ENCODE measurements at places on chromosomes 11 and 22. TPM values are rescaled to one million over a fixed set of nuclear protein-coding genes. Genes with fewer than 3 reads are reported as not detected.

Gene PGA3
- total RNA-seq, result not detected

Gene MEI1
- not detected for total RNA-seq

Gene INPP5J
- total RNA-seq, result 0.79 TPM

Gene APOBEC3B
- total RNA-seq, result 13.6 TPM

Gene RFPL1
- total RNA-seq, result not detected

GRCh38 chr11:109870297-109870696 lies 222.9 kb upstream of the ZC3H12C start:
- DNase-seq, result no peak

- DNase-seq, result no peak
These were observed 35.3 kb downstream of the NEU3 start for GRCh38 chr11:75024068-75024449.

- DNase-seq, result no peak
These were observed 64.0 kb upstream of the TNRC6B start for GRCh38 chr22:40113696-40114095.

GRCh38 chr11:79182794-79183193 lies 258.0 kb downstream of the TENM4 start:
- DNase-seq, result no peak

- DNase-seq, result no peak
These were observed 755.8 kb downstream of the NTM start for GRCh38 chr11:132125988-132126871.

DNA sequence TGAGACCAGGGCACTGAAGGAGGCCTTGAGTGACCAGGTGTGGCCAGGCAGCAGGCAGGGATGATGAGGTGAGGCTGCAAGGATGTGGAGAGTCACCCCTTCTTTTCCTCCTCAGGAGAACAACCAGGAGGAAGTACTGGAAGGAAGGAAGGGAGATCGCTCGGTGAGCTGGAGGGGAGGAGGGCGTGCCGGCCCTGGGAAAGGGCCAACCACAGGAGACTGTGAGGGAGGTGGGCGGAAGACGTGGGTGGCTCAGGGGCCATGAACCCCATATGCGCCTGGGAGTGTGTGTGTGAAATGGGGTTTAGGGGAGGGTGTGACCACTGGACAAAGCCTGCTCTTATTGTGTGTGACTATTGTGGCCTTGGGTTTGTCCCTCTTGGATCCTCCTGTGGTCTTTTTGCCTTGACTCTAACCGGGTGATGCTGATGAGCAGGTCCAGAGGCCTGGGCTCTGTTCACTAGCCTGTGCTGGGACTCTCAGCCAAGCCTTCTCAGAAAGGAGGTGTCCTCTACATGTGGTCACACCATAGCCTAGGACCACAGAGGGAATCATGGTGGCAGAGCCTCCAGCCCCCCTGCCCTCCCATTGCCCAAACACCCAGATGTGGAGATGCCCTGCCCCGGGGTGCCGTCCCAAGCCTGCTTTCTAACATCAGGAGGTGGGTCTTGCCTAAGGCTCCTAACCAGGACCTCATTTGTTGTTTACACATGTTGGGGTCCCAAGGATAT lies 41.3 kb upstream of the TUB start:
- DNase-seq, result no peak

GRCh38 chr11:134658481-134659225 lies 246.6 kb upstream of the B3GAT1 start:
- DNase-seq, result no peak

- DNase-seq, result no peak
These were observed 14.7 kb upstream of the APLP2 start for GRCh38 chr11:130054966-130055365.

DNA sequence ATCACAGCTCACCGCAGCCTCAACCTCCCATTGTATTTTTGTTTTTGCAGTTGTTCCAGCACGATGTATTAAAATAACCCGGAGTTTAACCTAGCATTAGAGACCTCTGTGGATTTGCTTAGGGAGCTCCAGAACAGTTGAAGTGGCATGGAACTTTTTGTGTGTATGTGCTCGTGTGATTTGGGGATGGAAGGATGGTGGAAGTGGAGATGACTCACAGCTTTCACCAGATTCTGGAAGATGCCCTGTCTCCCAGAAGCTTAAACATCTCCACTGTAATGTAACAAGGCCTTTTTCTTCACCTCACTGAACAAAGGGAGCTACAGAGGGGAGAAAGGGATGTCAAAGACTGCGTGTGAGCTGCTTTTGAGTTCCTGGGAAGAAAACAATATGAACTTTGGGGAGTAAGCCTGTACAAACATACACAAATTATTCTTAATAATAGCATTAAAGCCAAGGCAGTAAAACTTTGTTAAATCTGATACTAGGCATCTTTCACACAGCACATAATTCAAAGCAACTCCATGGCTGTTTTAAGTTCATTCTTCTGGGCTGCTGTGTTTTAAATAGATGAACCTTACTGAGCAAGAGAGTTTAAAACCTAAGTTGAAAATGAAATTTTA lies 226.4 kb downstream of the ADAMTS15 start:
- DNase-seq, result no peak

DNA sequence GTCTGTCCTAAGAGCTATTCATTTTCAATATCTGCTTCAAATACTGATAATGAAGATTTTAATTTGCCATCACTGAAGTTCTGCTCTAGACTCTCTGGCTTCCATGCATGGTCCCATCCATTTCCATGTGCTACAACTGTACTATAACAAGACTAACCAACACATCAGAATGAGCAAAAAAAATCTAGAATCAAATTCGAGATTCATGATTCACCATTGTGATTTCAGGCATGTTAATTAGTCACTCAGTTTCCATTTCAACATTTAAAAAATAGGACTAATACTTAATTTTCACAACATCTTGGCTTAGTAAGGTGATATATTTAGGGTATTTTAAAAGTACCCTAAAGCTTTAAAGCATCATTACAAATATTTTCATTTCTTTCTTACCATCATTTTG lies 22.8 kb downstream of the PICALM start:
- DNase-seq, result no peak

- DNase-seq, result no peak
These were observed 2.5 kb upstream of the IGLL5 start for GRCh38 chr22:22884888-22885840.

DNA sequence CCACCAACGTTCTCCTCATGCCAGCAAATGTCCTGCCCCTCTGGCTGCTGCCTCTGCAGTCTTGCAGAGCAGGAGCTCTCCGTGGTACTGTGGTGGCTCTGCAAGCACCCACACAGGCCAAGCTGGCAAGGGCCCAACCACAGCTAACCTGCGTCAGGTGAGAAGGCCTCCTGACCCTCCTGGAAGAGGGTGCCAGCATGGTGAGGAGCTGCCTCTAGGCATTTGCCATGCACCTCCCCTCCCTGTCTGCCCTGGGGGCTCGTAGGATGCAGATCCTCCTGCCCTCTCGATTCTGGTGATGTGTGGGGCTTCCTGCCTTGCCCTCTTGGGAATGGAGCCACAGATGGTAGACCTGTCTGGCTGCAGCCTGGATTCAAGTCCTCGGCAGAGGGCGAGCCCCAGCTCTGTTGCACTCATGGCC lies 1408.8 kb downstream of the TBC1D22A start:
- no peak for DNase-seq
